ENCODE measurements at places on chromosomes 4 and X. TPM values are rescaled to one million over a fixed set of nuclear protein-coding genes. Genes with fewer than 3 reads are reported as not detected.
A peak's percentile ranks its signal among the peaks of the same experiment; 100 is the strongest.

Gene ABCG2
- 0.34 TPM for total RNA-seq

DNA sequence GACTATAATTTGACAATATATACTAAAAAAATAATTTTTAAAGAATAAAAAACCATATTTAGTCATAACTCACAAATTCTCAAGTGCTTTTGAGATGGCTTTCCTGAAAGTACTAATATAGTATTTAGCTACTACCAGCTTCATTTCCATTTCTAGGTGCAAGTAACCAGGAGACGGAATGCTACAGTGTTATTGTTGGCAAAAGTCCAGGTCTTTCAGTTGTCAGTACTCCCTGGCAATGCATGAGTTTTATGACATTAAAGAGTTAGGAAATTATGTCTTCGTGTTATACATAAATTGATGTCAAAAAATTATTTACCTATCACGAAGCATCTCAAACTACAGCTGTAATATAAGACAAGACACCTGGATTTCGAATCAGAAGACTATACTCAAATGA, 45.0 kb downstream of the TMEM47 start:
- DNase-seq, result no peak

GRCh38 chrX:5057786-5058185, 1170.9 kb downstream of the NLGN4X start:
- peak; percentile 14 for DNase-seq

DNA sequence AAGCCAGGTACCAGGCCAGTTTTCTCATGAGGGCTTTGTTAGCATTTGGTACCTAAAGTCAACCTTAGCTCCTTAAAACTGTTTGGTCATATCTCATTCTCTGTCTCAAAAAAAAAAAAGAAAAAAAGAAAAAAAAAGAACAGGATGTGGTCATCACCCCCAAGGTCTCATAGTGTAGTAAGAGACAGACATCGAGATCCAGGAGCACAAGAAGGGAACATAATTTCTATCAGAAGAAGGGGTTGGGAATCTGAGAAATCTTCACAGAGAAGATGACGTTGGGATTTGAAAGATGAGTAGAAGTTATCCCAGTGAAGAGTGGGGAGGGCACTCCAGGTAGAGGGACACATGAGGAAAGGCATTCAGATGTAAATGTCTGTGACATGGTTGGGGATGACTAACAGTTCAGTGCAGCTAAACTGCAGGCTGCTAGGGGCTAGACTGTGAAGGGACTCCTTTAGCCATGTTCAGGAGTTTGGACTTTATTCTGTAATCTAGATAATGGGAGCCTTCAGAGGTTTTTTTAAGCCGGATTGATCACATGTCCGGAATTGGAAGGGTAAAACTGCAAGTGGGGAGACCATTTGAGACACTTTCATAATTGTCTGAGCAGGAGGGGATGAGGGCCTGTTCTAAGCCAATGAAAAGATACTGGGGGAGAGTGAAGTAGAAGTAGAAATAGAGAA, 26.9 kb upstream of the GJB1 start:
- no peak for DNase-seq

GRCh38 chrX:36961590-36961989, 46.6 kb upstream of the FAM47C start:
- DNase-seq, result no peak

All from astrocyte (in vitro differentiated cells and primary cell).